Smooth muscle cell of the umbilical artery (primary cell): ENCODE measurements at places on chromosomes 16 and 17. TPM values are rescaled to one million over a fixed set of nuclear protein-coding genes. Genes with fewer than 3 reads are reported as not detected.

Gene CRHR1
- not detected in 2 replicates for total RNA-seq

Gene EFCAB5
- 0.59 and 1.3 TPM in 2 replicates for total RNA-seq

Gene KRTAP9-8
- not detected in 2 replicates for total RNA-seq

Gene GAST
- not detected in 2 replicates for total RNA-seq

Gene HSF4
- 6.5 and 7.9 TPM in 2 replicates for total RNA-seq

Gene RNF151
- not detected in 2 replicates for total RNA-seq

Gene KLHL10
- 0.28 TPM in 1 of 2 replicates, not detected in the other for total RNA-seq

Gene NUPR1
- 4.5 and 5.4 TPM in 2 replicates for total RNA-seq

Gene CYTH1
- total RNA-seq = 14.5 and 56.4 TPM in 2 replicates

Gene CSF3
- 2.3 and 3.9 TPM in 2 replicates for total RNA-seq

Gene PABPN1L
- not detected in 2 replicates for total RNA-seq

Gene FGF11
- total RNA-seq = 5.3 and 7.2 TPM in 2 replicates

Gene GRAPL
- total RNA-seq = not detected in 2 replicates

Gene CLEC19A
- not detected in 2 replicates for total RNA-seq

Gene KRT36
- not detected in 2 replicates for total RNA-seq

Gene ADAP2
- total RNA-seq = 0.60 TPM in 1 of 2 replicates, not detected in the other

Gene FTSJ3
- 57.6 and 65.3 TPM in 2 replicates for total RNA-seq

Gene EIF3C
- 50.2 and 144 TPM in 2 replicates for total RNA-seq

Gene VMP1
- total RNA-seq = 198 and 313 TPM in 2 replicates

Gene KRT33A
- total RNA-seq = not detected in 2 replicates

Gene SLC16A11
- total RNA-seq = 0.30 TPM in 1 of 2 replicates, not detected in the other

Gene INCA1
- 0.18 TPM in 1 of 2 replicates, not detected in the other for total RNA-seq

Gene VWA3A
- total RNA-seq = 0.18 TPM in 1 of 2 replicates, not detected in the other

Gene TBX4
- 0.89 TPM in 1 of 2 replicates, not detected in the other for total RNA-seq

Gene PPL
- total RNA-seq = under 0.01 and 0.05 TPM in 2 replicates

Gene ARL5C
- total RNA-seq = not detected in 2 replicates

Gene CX3CL1
- total RNA-seq = under 0.01 and 0.18 TPM in 2 replicates

Gene OR1G1
- not detected in 2 replicates for total RNA-seq

Gene CACNG1
- not detected in 2 replicates for total RNA-seq

Gene IFI35
- 6.0 and 13.1 TPM in 2 replicates for total RNA-seq

Gene NT5M
- 1.5 and 2.6 TPM in 2 replicates for total RNA-seq

Gene PLD6
- 1.8 and 2.8 TPM in 2 replicates for total RNA-seq

Gene RNFT1
- total RNA-seq = 21.1 and 22.0 TPM in 2 replicates

Gene TMEM186
- 6.5 and 7.8 TPM in 2 replicates for total RNA-seq

Gene ABCA10
- total RNA-seq = 0.69 and 1.8 TPM in 2 replicates

Gene NPIPA7
- 0.89 and 1.2 TPM in 2 replicates for total RNA-seq

Gene HES7
- total RNA-seq = not detected in 2 replicates

Gene LRRC59
- total RNA-seq = 157 and 297 TPM in 2 replicates

Gene TEX14
- total RNA-seq = under 0.01 and 0.05 TPM in 2 replicates

Gene PRAC2
- not detected in 2 replicates for total RNA-seq

Gene TTLL6
- total RNA-seq = 0.18 and 1.2 TPM in 2 replicates

Gene MTSS2
- total RNA-seq = 11.6 and 21.1 TPM in 2 replicates

Gene CAMTA2
- 7.1 and 13.0 TPM in 2 replicates for total RNA-seq

Gene BICDL2
- 0.28 and 0.59 TPM in 2 replicates for total RNA-seq

Gene KRT31
- not detected in 2 replicates for total RNA-seq

Gene IGFALS
- total RNA-seq = not detected in 2 replicates

Gene ZMYND15
- total RNA-seq = not detected in 2 replicates

Gene ETV4
- 0.59 and 4.9 TPM in 2 replicates for total RNA-seq

Gene FBXL16
- total RNA-seq = 0.28 and 0.59 TPM in 2 replicates

Gene MSL1
- total RNA-seq = 35.6 and 41.2 TPM in 2 replicates

Gene PDIA2
- total RNA-seq = 0.51 and 2.4 TPM in 2 replicates

Gene DNASE1L2
- 1.2 and 1.3 TPM in 2 replicates for total RNA-seq

Gene GPT2
- 32.1 and 36.9 TPM in 2 replicates for total RNA-seq

Gene GDPD3
- total RNA-seq = 0.59 and 0.78 TPM in 2 replicates

Gene NME3
- 54.8 and 102 TPM in 2 replicates for total RNA-seq
